ENCODE measurements at places on chromosomes 2 and 18.
A peak's percentile ranks its signal among the peaks of the same experiment; 100 is the strongest.

GRCh38 chr2:60528281-60529020, 25.0 kb downstream of the BCL11A start:
- DNase-seq = no peak

DNA sequence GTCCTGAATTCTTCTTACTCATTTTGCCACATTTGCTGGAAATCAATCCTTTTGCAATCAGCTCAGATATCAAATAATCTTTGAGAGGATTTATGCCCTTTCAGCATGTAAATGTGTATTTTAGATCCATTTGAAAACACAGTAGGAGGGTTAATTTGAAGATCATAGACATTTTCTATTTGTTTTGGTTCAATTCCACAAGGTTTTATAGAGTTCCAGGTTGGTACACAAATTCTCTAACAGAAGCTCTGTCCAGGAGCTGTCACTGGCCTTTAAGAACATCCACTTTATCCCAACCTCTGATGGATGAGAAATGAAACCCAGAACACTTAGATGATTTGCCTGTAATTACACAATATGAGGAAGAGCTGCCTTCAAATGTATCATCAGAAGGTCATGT, 157.3 kb upstream of the CHAC2 start:
- DNase-seq = no peak

DNA sequence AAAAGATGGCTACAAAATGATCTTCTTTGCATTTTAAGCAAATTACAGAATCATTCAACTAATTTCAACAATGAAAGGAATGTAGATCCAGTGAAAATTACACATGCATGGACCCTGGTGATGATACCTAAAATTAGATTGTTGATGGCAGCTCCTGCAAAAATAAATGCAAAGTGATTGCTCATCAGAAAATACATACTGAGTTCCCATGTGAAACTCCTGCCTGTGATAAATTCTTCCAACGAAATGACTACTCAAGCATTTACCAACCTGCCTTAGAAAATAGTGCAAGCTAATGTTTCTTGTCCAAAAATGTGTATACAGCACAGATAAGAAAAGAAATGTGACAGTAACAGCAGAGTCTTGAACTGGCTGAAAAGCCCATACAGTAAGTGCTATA, 300.0 kb upstream of the REV1 start:
- DNase-seq = no peak

GRCh38 chr18:31563778-31564177, 27.9 kb upstream of the TTR start:
- peak; percentile 17 for DNase-seq

- no peak for DNase-seq
These were observed 239.8 kb downstream of the HAUS1 start for GRCh38 chr18:46343931-46344372.

DNA sequence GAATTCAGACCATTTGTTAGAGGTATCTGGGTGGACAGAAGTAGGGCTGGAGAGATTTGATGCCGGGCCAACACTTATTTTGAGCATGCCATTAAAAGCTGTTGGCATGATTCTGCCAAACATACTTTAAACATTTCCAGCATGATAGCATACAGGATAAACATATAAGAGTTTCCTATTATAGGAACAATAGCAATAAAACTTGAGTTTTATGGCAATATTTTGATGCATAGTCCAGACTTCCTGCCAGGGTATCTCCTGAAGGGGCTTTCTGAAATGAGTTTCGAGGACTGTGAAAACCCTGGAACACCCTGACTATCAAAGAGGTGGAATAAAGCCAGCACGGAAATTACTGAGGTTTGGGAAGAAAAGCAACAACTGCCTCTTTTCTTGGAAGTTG, 1398.0 kb upstream of the NXPH2 start:
- no peak for DNase-seq

DNA sequence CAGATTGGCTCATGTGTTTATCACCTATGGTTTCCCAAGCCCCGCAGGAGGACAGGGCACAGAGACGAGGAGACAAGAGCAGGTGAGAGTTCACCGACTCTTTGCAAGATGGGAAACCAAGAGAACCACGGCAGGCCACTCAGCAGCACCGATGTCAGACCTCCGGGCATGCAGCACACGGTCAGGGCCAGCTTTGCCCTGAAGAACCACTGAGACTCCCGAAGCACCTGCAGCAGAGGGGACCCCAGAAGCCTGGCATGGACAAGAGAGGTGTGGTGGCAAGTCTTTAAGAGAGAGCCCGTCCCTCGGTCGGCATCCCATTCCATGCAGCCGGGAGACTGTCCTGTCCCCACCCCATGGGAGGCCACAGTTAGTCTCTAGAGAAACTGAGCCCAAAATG, 36.6 kb upstream of the TAF1B start:
- DNase-seq = no peak

DNA sequence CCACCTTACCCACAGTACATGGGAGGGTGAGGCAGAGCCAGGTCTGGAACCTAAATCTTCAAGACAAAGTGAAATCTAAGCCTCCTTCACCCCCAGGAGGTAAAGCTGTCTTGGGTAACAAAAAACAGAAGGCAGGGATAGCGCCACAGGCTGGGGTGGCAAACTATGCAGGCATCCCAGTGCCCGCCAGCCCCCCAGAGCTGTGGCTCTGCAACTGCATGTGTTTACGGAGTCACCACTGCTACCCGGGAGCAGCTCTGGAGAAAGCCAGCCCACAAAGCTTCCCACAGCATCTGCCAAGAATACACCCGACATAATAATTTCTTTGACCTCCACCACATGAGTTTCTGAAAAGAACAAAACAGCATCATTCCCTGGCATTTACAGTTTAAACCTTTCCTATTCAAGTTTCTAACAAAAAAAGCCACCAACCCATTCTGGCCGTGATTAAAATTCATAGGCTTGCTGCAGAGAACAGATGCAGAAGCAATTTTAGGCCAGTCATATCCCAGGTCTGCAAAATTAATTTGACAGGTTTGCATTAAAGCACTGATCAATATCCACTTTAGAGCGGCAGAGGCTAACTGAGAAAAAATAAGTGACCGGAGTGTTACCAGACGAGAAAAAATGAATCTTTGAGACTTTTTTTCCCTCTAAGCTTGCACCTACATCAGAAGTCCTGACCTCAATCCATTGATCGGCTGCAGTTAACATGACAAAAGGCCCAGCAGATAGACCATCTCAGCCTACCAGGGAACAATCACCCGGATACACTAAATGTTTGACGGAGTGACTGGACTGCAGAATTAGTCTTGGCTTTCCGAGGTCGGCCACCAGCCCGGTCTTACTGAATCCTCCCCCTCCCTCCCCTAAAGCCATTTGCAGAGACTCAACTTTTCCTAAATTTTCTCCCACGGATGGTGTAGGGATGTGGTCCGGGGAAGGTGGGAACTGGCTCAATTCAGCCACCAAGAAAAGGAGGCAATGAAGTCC, 309.6 kb upstream of the SKOR2 start:
- no peak for DNase-seq

DNA sequence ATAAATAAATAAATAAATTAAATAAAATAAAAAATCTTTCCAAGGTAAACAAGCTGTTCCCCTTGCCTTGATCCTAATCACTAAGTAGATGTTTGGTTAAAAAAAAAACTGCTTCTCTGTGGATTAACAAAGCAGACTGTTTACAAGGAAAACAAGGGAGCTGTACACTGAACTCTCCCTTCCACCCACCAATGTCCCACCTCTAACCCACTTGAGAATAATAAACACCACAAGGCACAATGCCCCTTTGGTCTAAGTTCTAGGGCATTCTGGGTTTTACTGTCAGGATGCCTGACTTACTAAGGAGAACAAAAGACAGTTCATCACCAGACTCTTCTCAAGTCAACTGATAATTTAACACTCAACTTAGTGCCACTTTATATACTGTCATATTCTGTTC, 83.5 kb downstream of the NCKAP1 start:
- no peak for DNase-seq

DNA sequence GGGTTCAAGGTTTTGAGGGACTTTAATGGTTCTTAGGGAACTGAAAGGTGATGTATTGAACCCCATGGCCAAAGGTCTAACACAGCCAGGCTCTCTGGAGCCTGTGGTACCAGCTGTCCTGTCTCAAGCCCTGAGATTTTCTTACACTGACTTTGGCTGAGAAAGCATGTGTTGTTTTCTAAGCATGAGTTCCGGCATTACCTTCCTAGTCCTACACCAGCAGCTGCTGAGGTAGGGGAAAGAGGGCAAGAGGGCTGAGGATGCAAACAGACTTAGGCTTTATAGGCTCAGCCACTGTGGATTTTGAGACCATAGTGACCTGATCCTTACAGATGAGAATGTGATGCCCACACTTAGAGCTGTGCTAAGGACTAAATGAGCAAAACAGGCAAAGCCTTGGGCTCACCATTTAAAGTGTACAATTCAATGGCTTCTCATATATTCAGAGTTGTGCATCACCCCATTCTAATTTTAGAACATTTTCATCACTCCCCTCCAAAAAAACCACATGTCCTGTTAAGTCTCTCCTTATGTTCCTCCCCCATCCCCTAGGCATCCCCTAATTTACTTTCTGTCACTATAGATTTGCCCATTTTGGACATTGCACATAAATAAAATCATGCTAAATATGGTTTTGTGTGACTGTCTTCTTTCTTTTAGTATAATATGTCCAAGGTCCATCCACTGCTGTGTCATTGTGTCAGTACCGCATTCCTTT, 99.7 kb upstream of the OTOS start:
- DNase-seq = no peak

All from cardiac muscle cell (in vitro differentiated cells and primary cell).